Kidney (tissue), 22 donors: ENCODE measurements at places on chromosomes 7 and 10. TPM values are rescaled to one million over a fixed set of nuclear protein-coding genes. Genes with fewer than 3 reads are reported as not detected.

Gene FGFR2
- total RNA-seq, result 59.4 TPM

- no peak overlapping the region for H3K27ac ChIP-seq
- H3K36me3 ChIP-seq, result no peaks in the 10 kb centered on the region
- no peaks in the 10 kb centered on the region for H3K4me1 ChIP-seq
- no peak for DNase-seq
- no peaks in the 10 kb centered on the region for H3K27me3 ChIP-seq
These were observed 126.7 kb downstream of the INHBA start for GRCh38 chr7:41576166-41576565.

GRCh38 chr10:100902622-100903021 lies 10.1 kb upstream of the SLF2 start:
- no peak overlapping the region for H3K4me3 ChIP-seq
- H3K27ac ChIP-seq, result no peak overlapping the region
- no peaks in the 10 kb centered on the region for H3K27me3 ChIP-seq
- no peak for DNase-seq

DNA sequence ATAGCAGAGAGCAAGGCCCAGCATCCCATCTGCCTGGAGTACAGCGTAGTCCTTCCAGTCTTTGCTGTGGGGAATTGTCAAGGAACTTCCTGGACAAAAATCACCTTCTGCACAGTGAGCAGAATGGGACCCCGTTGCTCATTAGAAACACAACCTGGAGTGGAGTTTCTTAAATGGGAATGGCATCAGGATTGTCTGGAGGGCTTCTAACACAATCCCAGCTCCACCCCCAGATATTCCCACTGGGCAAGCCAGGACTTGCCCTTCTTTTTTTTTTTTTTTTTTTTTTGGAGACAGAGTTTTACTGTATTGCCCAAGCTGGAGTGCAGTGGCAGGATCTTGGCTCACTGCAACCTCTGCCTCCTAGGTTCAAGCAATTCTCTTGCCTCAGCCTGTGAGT lies 356.4 kb downstream of the GALNT17 start:
- no peaks in the 10 kb centered on the region for H3K36me3 ChIP-seq
- no peaks in the 10 kb centered on the region for H3K27me3 ChIP-seq
- H3K4me3 ChIP-seq, result no peak overlapping the region
- no peak overlapping the region for H3K27ac ChIP-seq
- H3K4me1 ChIP-seq, result no peaks in the 10 kb centered on the region
